ENCODE measurements at places on chromosomes 3 and 15. TPM values are rescaled to one million over a fixed set of nuclear protein-coding genes. Genes with fewer than 3 reads are reported as not detected.

MUC4 gene
- total RNA-seq = not detected

TMPRSS7 gene
- total RNA-seq = not detected

ACP3 gene
- total RNA-seq = 0.16 TPM

PRRT3 gene
- total RNA-seq = 1.1 TPM

CCR1 gene
- not detected for total RNA-seq

EPHA3 gene
- total RNA-seq = not detected

SERPINI2 gene
- not detected for total RNA-seq

PIF1 gene
- total RNA-seq = 6.5 TPM

CDCP1 gene
- total RNA-seq = 155 TPM

CEMIP gene
- 1.1 TPM for total RNA-seq
